ENCODE measurements at places on chromosomes 12 and 14.
A peak's percentile ranks its signal among the peaks of the same experiment; 100 is the strongest.

DNA sequence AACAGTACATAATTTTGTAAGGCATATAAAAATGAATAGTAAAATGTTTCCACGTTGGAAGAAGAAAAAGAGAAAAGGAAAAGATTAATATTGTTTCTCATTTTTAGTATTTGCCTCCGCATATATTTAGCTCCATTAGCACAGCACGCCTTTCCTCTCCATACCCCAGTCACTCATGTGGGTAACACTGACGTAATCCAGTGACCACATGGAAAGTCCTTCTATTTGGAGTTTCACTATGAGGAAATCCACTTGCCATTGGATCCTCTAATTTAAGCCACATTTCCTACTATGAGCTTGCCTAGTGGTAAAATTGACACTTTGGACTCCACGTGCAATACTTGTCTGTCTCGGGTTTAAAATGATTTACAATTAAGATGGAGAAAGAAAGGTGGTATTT, 5.7 kb upstream of the SLCO1A2 start:
- no peak for DNase-seq

- no peak for DNase-seq
These were observed 244.4 kb upstream of the FOXN3 start for GRCh38 chr14:89661392-89661791.

- DNase-seq = no peak
These were observed 40.2 kb downstream of the CACNA2D4 start for GRCh38 chr12:1878214-1878613.

DNA sequence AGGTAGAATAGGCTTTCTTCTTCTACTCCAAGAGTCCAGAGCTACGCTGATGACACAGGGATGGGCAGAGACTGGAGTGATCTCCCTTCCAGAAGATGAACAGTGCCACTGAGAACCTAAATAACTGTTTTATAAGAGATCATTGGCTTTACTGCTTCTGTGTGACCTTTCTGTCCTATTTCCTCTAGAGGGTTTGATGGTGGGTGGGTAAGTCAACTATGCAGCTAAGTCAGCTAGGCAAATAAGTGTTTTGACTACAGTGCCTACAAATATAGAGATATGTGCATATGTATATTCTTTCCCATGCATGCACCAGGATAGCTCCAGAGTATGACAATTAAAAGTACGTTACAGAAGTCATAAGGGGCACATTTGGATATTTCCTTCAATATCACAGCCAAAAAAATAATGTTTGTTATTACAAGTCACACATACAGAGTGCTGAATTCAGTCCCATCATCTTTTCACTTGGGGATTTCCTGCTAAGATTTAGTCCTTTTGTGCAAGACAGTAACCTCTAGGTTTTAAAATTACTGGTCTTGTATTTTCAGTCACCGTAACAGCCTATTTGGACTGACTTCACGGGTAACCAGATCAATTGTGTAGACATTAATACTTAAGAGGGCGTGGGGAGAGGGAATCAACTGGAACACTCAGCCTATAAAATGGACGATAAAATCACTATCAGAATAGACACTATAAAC, 412.6 kb upstream of the SOX5 start:
- DNase-seq = no peak

DNA sequence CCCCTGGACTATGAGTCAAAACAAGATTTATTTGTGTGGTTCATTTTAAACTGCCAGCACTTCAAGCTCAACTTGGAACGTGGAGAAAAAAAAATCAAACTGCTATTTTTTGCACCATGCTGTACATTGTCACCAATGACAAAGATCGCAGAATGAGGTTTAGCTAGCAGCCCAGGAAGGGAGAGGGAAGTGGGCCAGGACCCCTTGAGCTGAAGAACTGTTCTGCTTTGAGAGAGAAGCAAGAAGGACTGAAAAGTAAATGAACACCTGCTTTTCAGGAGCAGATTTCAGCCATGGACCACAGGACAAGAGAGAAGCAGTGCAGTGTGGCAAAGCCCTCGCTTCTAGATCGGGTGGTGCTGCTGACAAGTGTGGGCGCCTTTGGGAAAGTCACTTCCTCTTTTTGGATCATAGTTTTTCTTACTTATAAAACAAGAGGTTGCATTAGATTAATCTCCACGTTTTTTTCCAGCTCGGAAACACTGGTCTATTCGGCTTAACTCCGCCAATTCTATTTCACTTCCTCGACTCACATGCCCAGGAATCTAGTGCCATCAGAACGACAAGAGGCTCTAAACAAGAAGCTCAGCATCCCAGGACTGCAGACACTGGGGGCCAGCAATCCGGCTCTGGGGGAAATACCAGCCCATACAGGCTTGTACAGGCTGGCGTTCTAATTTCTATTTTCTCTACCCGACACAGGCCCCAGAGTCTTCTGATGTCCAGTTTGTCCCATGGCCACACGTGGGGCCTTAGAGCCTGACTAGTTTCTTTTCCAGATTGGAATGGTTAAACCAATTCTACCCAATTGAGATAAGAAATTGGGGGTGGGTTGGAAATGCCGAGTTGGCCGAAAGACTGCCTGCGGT, 129.9 kb downstream of the CRACR2A start:
- DNase-seq = no peak

DNA sequence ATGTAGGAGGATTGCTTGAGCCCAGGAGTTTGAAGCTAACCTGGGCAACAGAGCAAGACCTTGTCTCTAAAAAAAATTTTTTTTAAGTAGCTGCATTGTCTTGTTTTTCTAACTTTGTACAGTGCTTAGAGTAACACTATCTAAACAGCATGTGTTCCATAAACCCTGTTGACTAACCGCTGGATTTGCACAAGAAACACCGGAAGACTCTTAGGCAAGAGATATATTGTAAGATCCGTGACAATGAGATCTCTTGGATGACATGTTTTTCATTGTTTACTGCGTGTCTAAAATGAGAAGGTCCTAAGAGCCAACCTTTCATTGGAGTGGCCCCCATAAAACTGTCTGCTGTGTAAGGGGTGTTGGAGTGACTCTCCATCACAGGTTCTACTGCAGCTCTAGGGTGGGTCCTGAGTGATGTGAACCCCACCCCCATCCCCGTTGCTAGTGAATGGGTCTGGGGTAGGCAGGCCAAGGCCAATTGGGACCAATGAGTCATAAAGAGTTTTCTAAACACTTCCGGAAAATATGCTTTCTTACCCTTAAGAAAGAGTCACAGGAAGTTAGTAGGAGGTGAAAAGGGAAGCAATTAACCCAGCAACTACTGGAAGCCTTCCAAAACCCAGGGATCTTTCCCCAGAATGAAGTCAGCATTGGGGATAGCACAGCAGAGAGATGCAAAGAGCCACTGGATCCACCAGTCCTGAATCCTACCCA, 24.3 kb upstream of the PCNX1 start:
- peak; percentile 83 for DNase-seq

DNA sequence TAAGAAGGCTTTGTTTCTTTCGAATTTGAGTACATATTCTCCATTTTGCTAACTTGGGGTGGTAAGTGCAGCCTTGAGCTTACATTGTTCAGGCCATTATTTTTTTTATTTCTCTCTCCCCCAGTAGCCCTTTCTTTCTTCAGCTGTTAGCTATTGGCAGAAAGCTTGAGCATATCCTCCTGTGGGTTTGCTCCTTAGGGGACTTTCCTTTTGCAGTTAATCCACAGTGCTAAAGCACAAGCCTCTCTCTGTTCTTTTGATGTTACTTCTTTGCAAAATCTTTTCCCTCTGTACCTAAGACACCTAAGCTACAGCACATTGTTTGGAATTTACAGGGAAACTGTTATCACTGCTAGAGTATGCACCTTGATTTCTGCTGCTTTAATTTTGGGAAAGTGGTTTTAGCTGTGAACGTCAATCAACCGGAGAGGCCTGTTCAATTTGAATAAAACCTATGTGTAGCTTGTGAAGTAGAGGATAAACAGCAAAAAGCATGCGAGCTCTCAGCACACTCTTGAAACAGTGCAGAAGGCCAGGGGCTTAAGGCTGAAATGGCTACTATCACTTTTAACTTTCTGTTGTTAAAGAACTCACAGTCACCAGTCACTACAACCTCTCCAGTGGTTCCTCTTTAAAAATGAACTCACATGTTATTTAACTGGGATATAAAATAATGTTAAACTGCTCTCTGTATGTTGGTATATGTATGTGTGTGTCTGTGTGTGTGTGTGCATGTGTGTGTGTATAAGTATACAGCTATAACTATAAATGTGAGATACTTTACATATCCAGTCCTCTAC, 139.2 kb downstream of the PDZRN4 start:
- no peak for DNase-seq

DNA sequence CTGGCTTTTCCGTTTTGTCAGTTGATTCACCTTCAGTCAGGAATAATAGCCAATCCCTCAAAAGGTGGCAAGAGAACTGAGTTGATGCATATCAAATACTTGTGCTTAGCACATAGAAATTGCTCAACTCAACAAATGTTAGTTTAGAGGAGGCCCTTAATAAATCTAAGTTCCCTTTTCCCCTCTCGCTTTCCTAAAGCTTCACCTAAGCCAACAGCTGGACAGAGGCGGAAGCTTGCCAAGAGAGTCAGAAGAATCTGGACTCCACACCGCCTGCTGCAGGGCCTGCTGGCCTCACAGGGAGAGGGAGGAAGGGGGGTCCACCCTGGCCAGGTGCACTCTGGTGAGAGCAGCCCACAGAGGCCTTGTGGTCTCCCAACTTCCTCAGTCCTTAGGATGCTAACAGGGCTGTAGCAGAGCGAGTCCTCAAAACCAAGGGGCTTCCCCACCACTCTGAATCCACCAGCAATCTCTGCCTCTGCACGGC, 213.1 kb downstream of the CHST11 start:
- peak; percentile 68 for DNase-seq

GRCh38 chr14:102532204-102532658, 22.7 kb upstream of the ANKRD9 start:
- peak; percentile 46 for DNase-seq

DNA sequence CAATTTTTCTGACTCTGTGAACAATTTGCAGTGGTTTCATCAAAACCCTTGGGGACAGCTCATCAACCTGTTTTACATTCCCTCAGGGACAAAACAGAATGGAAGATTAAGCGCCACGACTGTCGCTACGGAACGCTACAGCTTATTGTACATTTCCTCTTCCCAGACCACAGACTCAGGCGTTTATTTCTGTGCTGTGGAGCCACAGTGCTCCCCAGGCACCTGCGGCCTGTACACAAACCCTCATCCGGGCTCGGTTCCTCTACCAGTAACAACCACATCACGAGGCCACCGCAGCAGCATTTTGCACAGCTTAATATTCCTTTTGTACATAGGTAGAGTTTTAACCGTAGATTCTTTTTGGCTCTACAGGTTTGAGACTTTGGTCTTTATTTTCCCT, 397.4 kb upstream of the OR4E1 start:
- no peak for DNase-seq

DNA sequence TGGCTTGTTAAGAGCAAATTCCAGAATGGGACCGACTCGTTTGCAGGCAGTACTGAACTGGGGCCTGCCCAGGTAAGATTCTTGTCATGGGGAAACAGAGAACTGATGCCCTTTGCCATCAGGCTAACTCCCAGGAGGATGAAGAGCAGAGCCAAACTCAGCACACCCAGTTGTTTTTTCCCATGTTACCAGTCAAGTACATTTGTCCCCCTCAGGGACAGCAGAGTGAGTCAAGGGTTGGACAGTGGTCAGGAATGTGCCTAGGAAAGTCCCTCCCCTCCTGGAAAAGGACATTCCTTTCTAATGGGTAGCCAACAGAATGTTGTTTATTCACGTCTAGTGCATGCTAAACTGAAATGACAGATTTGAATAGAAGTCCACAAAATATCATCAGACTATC, 1.6 kb downstream of the ART4 start:
- peak; percentile 61 for DNase-seq

GRCh38 chr14:77543240-77543551, 44.6 kb upstream of the ISM2 start:
- DNase-seq = no peak

DNA sequence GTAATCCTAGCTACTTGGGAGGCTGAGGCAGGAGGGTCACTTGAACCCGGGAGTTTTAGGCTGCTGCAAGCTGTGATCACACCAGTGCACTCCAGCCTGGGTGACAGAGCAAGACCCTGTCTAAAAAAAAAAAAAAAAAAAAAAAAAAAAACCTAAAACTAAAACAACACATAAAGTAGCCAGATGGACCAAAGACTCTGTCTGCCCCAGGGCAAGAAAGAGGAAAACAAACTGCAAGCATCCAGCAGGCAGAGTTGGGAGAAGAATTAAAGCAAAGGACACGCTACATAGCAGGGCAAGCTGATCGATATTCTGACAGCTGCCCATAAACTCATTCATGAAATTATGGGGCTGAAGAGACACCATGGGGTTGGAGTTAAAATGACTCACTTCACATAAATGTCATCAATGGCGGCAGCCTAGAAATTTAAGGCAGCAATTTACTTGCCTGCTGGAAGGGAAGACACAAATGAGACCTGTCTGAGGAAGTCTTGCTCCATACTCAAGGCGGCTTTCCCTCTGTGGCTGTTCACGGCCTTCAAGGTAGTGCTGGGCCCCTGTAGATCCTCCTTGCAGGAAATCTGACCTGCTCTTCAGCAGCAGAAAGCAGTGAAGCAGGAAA, 259.1 kb upstream of the FKBP4 start:
- DNase-seq = peak; percentile 41

- DNase-seq = peak; percentile 65
These were observed 19.0 kb upstream of the GPRC5A start for GRCh38 chr12:12872139-12872933.

DNA sequence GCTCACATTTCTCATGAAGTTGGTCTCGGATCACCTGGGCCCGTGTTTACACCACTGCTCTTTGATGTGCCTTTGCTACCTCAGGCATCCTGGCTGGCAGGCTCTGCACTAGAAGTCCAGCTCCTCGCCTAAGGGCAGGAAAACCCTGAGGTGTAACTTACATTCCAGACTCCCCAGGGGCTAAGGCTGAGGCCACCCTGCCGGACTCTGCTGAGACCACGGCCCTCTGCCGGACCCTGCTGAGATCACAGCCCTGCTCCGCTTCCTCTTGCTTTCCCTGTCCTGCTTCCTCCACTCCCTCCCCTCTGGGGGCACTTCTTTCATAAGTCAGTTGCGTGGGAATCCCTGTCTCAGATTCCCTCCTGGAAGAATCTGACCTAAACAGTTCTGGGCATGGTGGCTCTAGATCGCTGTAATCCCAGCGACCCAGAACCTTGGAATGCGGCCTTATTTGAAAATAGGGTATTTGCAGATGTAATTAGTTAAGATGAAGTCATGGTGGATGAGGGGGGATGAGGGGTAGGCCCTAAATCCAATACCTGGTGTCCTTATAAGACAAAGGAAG, 17.2 kb downstream of the RILPL1 start:
- no peak for DNase-seq

DNA sequence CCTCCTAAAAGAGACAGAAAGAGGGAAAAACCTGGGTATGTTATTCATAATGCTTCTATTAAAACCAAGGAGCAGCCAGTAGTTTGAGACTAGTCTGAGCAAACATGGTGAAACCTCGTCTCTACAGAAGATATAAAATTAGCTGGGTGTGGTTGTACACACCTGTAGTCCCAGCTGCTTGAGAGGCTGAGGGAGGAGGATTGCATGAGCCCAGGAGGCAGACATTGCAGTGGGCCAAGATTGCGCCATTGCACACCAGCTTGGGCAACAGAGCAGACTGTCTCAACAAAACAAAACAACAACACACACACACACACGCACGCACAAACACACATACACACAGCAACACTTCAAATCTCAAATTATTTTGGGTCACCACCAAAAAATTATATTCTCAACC, 27.8 kb downstream of the HECTD4 start:
- DNase-seq = no peak

GRCh38 chr12:29463198-29463597, 34.3 kb downstream of the OVCH1 start:
- DNase-seq = no peak

Measured in fibroblast of upper back skin (primary cell).